Testis (tissue), 5 donors: ENCODE measurements at places on chromosomes 11 and 22. TPM values are rescaled to one million over a fixed set of nuclear protein-coding genes. Genes with fewer than 3 reads are reported as not detected.

The NECTIN1 gene
- total RNA-seq = 5.2 TPM

The DMC1 gene
- 8.9 TPM for total RNA-seq

The PANX2 gene
- total RNA-seq = 6.3 TPM

The NKAPD1 gene
- 20.8 TPM for total RNA-seq

The KIRREL3 gene
- 1.1 TPM for total RNA-seq

DNA sequence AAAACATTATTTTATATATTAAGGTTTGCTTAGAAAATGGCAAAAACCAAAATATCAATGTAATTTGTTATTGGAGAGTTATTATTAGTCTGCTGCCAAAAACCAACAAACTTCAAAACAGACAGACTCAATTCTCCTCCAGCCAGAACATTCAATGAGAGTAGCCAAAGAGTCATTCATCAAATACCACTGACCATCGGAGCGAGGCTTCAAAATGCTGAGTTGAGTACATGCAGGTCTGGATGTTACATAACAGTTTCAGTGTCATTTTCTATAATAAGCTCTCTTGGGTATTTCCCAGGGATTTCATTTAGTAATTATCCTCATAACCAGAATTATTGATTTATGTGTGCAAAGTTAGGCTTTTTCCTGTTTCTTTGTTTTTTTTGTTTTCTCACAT lies 42.6 kb downstream of the CHST1 start:
- DNase-seq = no peak

GRCh38 chr22:49139492-49140151 lies 688.1 kb downstream of the BRD1 start:
- DNase-seq = no peak

DNA sequence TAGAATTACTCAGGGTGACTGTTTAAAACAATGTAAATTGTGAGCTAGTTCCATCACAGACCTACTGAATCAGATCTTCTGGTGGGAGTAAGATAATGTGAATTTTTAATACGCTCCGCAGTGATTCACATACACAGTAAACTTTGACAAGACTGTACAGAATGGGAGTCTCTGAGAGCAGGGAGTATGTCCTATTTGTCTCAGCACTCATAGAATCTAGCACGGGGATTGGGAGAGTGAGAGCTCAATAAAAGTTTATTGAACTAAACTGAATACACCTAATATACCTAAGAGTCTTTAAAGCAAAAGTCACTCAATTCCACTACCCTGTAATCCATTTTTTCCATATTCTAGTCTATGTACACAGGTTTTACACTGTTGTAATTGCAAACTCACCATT lies 11.2 kb upstream of the GAB2 start:
- DNase-seq = no peak

DNA sequence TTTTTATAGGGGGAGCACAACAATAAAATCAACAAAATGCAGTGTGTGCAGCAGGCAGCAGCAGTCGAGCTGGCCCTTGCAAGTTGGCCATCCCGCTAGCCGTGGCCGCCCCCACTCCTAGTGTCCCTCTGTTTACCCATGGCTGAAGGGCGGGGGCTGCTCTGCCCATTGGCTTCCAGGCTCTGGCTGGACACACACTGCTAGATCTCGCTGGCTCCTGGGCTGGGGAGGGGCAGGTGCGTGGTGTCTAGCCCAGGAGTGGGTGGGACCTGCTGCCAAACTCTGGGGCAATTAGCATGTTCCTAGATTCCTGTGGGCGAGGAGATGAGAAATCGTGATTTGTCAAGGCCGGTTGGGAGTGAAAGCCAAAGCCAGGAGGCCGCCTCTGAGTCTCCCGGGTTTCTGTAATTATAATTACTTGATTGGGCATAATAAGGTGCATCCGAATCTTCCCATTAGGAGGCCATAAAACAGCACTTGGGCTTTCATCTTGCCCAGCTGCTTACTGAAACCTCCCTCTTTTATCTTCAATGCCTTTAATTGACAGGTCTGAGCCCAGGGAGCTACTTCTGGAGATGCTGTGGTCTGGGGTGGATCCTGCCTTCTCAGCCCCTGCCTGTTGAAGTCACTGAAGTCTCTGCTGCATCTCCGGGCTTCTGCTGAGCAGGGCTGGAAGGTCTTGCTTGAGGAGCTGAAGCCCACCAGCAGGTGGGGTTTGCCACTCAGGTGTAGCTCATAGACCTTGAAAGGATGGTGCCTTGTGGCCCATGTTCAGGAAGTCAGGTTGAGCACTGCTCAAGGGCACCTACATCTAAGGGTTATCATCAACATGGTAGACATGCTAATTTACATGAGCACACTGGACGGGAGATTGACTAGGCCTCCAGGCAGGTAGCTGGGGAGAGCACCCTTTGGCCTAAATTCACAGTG lies 44.5 kb upstream of the DKK3 start:
- no peak for DNase-seq
